Muscle of leg (tissue), 16 donors: ENCODE measurements at places on chromosomes 2 and 18. TPM values are rescaled to one million over a fixed set of nuclear protein-coding genes. Genes with fewer than 3 reads are reported as not detected.

DNA sequence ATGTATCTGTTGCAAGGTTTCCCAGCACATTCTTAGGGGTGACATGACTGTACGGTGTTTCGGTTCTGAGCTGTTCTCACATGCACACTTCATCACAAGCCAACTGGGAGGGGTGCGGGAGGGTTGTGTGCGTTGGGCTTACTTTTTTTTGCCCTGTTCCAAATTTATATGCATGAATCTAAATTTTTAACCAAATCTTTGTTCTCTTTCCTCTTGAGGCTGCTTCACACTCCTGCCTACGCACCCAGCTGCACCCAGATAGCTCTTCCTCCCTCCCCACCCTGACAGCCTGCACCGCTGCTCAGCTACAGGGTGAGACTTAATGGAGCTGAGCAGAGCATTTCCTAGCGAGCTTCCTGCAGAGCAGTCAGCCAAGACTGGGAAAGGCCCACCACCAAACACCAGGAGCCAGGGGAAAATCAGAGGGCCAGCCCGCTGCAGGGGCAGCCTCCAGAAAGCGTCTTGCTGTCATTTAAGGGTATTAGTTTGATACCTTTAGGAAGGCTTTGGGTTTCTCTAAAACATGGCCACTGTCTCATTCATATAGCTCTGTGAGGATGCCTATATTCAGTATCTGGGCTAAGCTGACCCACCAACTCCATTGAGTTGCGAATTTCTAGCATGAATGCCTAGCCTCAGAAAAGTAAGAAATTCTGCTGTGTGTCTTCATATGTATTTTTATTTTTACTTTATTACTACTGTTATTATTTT, 84.5 kb downstream of the POU3F3 start:
- no peak for DNase-seq

DNA sequence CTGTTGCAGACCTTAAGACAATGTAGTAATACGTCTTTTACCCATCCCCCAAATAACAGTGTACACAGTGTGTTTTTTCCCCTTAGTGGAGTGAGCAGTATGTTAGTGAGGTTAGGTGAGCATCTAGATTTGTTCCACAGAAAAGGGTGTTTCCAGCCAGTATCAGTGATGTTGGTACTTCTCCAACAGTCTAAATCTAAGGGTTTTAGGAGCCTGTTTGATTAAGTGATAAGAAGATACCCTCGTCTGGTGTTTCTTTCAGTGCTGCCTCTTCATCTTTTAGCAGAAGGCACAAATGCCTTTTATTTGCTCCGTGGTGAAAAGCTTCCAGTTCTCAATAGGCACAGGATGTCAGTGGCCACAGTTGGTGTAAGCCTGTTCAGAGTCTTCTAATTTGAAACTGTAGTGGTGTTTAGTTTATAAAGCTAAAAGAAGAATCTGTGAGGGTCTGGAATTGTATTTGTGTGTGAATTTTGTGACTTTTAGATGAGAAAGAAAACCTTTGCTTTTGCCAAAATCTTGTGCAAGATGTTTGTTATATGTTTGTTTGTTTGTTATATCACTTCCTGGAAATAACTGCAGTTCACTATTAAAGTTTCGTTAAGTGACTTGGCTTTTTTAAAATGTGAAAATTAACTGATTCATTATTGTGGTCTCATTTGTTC, 71.2 kb downstream of the MAP4K4 start:
- DNase-seq, result no peak

DNA sequence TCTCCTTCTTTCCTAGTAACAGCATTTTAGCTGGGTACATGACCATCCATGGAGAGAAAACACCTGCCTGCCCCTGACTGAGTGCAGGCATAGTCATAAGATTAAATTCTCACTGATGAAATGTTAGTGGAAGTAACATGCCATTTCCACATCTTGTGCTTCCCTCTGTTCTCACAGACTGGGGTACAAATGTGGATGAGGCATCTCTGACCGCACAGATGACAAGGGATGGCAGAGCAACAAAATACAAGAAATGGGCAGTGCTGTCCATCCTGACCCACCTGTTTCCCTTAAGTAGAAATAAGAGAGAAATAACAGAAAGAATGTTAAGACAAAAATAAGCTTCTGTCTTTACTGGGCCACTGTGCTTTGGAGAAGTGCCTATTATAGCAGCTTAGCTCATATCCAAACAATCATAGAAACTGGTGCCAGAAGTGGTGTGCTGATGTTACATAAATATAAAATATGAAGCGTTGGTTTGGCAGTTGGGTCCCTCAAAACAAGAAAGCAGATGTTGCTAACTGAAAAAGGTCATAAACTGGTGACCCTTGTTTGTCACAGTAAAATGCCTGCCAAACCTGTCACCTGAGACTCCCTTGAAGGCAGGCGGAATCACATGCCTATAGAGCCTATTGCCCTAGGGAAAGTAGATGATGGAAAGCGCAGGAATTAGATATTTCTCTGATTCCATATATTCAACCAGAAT, 72.4 kb upstream of the CCDC150 start:
- DNase-seq, result peak; percentile 92

GRCh38 chr2:170092436-170093060, 85.4 kb upstream of the MYO3B start:
- DNase-seq, result no peak

- no peak for DNase-seq
These were observed 1392.9 kb upstream of the ACVR2A start for GRCh38 chr2:146451972-146452371.

GRCh38 chr18:59623456-59624368, 73.5 kb downstream of the CCBE1 start:
- DNase-seq, result peak; percentile 86

DNA sequence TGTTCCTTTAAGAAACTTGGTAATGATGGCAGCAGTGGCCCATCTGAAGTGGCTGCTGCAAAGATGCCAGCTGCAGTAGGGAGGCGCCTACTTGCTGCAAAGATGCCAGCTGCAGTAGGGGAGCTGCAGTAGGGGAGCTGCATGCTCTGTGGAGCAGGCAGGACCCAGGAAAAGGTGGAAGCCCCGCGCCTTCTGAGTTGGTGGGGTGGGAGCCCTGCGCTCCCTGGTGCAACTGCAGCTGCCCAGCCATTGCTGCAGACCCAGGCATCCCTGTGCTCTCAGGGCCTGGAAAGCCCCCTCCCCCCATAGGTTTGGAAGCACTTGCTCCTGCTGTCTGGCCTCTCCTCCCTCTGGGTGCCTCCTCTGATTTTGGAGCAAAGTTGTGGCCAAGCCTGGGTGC, 155.3 kb downstream of the DPP4 start:
- DNase-seq, result no peak

GRCh38 chr2:190809139-190809764, 71.4 kb upstream of the GLS start:
- no peak for DNase-seq

GRCh38 chr2:102660070-102660469, 40.7 kb downstream of the SLC9A2 start:
- no peak for DNase-seq

DNA sequence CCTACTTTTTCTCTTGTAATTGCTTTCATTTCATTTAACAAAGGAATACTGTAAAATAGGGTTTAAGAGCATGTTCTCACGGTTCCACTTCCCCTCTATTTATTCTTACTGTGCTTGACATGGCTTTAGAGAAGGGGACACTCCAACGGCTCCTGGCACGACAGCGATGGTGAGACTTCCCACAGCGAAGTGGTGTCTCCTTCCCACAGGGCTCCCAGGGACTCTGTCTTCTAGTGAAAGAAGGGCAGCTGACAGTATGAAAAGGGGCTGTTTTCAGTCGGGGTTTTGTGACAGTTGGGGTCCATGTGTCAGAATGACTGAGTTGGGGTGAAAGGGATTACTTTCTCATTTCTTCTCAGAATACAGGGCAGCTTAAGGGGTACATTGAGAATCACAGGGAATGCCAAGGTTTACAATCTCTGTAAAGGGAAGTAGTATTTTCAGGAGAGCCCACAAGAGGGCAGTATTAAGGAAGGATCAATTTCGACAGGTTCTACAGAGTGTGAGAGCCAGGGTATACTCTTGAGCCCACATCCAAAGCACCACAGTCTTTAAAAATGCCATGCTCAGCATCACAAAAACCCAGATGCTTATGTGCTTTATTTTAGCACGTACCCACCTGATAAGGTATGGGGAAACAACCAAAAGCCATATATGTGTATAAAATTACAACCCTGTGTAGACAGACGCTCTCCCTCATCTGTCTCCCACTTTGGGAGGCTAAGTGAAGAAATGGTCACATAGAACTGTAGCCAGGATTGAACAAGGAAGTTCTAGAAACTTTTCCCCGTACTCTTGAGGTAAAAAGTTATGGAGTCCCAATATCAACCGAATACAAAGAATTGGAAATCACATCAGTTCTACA, 31.3 kb upstream of the RAPGEF4 start:
- no peak for DNase-seq

- DNase-seq, result no peak
These were observed 11.5 kb downstream of the BBS5 start for GRCh38 chr2:169490834-169491233.

The MYO3B gene
- 0.79 TPM for polyA plus RNA-seq

The CFC1 gene
- 0.48 TPM for polyA plus RNA-seq

The TXNDC2 gene
- not detected for polyA plus RNA-seq

The C18orf32 gene
- polyA plus RNA-seq, result 11.7 TPM

The TSN gene
- 51.7 TPM for polyA plus RNA-seq

The OXER1 gene
- polyA plus RNA-seq, result 6.2 TPM
